ENCODE measurements at places on chromosomes 6 and 20.
A peak's percentile ranks its signal among the peaks of the same experiment; 100 is the strongest.

DNA sequence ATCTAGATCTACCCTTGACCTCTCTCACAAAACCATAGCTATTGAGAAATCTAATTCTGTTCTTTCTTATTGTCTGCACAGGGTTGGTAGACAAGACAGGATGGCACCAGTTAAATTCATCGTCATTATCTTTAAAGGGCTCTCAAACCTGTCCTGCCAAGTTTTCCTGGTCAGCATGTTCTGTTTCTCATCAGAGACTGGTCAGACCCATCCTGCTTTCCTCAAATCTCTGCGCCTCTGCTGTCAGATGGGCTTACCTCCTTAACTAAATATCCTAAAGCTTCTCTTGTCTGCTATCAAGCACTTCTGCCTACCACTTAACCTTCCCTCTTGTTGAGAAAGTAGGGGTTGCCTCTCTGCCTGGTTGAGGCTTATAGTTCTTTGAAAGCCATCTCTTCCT, 125.2 kb downstream of the MYO6 start:
- no peak for DNase-seq

DNA sequence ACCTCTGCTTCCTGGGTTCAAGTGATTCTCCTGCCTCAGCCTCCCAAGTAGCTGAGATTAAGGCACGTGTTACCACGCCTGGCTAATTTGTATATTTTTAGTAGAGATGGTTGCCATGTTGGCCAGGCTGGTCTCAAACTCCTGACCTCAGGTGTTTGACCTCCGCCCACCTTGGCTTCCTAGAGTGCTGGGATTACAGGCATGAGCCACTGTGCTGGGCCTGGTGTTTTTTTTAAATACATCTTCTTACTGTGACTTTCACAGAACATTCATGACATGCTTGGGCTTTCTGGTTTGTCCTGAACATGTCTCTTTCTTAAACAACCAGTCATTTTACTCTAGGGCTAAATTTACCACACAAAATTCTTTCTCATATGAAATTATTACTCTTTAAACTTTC, 34.7 kb upstream of the FAM8A1 start:
- no peak for DNase-seq

- DNase-seq = no peak
Observed at GRCh38 chr6:44430326-44430725, 42.8 kb downstream of the CDC5L start.

- no peak for DNase-seq
Observed at GRCh38 chr6:14975471-14975817, 270.4 kb upstream of the JARID2 start.

- DNase-seq = no peak
Observed at GRCh38 chr6:136235233-136235564, 14.9 kb downstream of the MTFR2 start.

GRCh38 chr6:169642455-169642854, 59.4 kb downstream of the WDR27 start:
- no peak for DNase-seq

DNA sequence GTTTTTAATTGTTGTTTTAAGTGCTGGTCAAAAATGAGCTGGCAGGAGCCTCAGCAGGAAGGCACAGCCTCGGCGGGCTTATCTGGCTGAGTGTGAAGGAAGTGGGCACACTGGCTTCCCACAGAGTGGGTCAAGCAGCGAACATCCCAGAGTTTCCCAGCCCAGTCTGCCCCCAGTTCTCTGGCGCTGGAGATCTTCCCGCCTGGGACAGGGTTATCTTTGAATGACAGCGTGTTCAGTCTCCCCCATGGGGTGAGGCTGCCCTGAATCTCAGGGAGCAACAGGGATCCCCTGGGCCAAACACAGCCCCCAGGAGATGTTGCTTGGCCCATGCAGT, 122.2 kb upstream of the PTPN1 start:
- DNase-seq = no peak

GRCh38 chr6:71250099-71250602, 38.5 kb upstream of the OGFRL1 start:
- no peak for DNase-seq

GRCh38 chr20:6311841-6312655, 189.2 kb upstream of the FERMT1 start:
- DNase-seq = no peak

DNA sequence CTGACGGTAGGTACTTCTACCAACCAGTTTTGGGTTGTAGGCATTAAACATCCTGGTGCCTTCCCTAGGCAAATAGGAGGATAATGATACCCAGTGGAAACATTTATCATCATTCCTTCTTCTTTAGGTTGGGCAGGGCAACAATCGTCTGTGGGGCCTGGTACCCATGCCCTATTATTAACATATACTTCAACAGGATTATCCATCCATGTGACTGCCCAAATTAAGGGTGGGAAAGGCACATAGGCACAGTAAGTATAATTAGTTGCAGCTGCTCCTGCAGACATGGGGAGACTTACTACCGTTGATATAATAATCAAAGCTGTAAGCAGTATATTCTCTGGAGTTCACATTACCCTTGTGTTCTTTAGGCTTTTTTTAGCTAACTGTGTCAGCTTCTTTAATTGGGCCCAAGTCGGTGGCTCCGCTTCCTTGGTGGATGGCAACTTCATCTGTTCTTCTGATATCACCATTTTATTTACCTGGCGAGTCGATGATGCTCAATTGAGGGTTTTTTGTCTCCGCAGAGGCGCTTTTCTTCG, 16.8 kb downstream of the RPL7L1 start:
- DNase-seq = no peak

DNA sequence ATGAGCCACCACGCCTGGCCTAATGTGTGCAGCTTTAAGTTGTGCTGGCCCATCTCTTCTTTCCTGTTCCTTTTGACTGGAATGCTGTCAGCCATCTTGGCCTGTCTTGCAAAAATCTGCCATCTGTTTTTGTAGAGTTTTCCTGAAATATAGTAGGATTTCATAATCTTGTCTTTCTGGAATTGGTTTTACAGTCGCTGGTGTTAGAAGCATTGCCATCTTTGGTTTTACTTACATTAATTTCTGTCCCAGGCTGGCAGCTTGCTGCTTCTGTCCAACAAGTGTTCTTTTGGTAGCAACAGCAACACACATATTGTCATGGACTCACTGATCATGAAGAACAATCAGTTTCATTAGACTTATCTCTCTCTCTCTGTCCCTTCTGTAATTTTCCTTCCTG, 29.1 kb upstream of the TULP1 start:
- DNase-seq = no peak

DNA sequence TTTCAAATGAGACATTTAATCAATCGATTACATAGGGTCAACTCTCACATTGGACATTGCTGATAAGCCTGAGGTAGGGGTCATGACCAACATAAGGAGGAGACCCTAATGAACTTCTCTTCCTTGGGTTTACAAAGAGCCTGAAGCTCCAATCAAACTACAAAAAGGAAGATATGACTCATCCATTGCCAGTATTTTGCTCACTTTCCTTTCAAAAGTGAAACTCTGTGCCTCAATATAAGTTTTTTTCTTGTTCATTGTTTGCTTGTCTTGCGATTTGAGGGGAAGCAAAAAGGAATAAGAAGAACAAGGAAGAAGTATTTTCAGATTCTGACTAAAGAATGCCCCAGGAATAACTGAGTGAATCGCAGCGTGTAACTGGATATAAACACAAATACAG, 38.8 kb upstream of the KHDRBS2 start:
- no peak for DNase-seq

DNA sequence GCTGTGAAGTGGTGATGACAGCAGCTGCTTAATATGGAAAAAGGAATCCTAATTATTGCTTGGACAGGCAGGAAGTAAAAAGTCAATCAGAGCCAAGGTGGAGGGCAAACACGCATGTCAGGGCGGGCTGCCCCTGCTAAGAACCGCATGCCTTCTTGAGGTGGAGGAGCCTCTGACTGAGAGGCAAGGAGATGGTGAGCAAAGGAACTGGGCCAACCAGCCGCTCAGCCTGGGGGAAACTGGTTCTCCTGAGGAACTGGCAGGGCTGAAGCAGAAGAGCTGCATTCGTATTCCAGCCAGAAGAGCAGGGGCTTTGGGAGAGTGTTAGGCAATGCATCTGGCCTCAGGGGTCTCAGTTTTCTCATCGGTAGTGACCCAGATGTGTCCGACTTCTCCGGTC, 13.1 kb upstream of the MLN start:
- no peak for DNase-seq

DNA sequence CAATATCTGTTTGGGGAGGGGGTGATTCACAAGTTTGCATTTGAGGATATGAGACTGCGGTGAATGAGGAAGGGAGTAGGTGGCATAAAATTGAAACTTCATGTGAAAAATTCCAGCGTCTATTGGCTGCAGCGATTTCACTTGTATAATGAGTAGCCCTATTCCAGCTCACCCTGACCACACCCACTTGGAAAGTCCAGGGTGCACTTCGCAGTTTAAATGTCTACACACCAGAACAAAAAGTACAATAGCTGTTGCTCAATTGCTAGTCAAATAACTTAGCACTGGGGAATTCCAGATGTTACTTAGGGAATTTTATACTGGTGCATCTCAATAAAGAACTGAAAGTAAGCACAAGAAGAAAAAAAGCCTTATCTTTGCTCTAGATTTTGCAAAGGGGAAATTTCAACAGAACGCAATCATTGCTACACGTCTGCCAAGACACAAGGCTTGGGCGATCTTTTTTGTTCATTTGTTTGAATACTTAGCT, 6.3 kb downstream of the TNFAIP3 start:
- DNase-seq = no peak

- DNase-seq = no peak
Observed at GRCh38 chr6:168926306-168926705, 327.3 kb downstream of the THBS2 start.

DNA sequence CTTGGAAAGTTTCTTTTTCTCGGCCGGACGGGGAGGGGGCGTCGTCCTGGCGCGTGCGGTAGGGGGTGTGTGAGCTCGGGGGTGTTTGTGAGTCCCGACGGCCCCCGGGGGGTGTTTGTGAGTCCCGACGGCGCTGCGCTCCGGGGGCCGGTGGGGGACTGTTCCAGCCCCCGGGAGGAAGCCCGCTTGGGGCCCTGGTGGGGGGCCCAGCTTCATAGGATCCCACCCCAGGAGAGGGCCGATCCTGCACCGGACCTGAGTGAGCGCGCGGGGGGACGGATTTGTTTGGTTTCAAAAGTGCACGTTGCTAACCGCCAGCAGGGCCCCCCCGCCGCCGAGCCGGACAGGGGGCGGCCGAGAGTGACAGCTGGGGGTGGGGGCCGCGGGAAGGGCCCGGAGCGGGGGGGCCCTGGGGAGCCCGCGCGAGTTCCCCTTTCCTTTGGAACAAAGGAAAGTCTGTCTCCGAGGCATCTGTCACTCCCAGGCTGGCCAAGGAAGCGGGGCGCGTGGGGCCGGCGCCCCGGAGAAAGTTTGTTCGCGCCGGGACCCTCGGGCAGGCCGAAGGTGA, 485 bp downstream of the TGIF2 start:
- no peak for DNase-seq

DNA sequence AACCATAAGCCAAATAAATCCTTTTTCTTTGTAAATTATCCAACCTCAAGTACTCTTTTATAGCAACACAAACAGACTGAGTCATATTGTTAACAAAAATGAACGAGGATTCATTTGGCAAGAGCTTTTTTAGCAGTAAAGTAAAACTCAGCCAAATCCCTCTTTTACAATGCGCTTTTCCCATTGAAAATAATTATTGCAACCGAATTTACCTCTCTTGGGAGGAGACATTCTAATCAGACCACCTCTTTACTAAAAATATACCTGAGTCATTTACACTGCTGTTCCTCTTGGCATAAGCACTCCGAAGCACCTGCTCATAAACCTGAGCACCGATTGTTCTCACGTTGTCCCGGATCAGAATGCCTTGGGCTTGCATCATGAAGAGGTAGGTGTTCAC, 57.4 kb downstream of the B4GALT5 start:
- DNase-seq = peak; percentile 52
